H1 (cell line): ENCODE measurements at places on chromosomes 7 and 10.
A peak's percentile ranks its signal among the peaks of the same experiment; 100 is the strongest.

DNA sequence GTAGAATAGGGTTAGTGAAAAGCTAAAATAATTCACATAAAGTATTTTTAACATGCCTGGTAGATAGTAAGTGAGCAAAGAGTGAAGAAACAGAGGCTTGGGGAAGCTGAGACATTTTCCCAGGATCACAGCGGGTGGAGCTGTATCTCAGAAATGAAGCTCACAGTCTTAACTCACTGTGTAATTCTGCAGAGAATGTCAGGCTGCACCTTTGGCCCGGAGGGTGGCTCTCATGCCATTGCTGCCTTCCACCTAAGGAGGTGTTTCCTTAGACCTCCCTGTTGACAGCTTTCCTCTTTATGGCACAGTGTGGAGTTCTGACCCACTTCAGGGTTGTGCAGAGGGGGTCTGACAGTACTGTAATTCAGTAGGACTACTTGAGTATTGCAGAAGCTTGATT, 2.9 kb upstream of the GTPBP4 start:
- DNase-seq, result no peak

DNA sequence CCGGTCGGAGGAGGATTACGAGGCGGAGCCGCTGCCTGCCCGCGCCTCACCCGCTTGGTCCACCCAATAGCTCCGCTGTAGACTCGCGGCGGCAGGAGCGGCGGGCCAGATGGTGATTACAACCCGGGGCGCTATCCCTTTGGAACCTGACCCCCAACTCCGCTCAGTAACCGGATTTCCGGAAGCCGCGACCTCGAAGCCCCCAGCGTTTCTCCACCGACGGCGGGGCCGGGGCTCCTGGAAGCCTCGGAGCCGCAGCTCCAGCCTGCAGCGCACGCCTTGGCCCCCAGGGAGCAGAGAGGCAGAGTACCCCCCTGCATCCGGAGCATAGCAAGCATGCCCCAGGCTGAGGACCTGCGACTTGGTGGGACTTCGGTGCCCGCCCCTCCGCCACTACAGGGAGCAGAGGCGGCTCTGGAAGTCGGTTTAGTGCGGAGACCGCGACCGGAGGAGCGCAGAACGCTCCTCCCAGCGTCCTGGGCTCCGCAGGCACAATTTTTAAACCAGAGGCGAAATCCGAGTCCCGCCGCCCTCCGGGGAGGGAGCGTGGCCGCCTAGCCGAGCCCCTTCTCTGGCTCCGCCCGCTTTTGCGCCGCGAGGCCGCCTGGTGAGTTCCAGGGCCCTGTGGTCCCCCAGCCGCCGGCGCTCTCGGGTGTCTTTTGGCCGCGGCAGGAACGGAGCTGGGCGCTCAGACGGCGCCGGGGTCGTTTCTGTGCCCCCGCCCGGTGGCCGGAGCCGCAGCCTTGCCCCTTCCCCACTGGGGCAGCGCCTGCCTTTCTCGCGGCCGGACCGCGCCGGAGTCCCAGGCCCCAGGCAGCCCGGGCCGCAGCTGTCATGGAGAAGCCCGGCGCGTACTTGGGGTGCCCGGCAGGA, 28.2 kb upstream of the BMS1 start:
- no peak for DNase-seq

- DNase-seq, result no peak
Observed at GRCh38 chr10:275680-276079, 140.4 kb downstream of the ZMYND11 start.

DNA sequence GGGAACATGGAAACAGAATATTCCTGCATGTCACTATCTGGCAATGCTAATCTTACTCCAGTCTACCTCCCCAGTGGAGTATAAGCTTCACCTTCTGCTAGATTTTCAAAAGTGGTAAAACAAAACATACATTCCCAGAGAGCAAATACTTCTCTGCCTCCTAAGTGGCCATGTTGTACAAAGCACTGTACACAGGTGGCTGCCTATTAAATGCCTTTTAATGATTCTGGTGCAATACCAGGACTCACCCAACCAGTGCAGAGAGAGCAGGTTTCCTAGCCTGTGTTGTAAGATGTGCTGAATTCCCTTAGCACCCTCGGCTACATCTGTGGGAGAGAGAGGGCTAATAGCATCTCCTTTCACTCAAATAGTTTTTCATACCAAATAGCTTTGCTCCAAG, 684.3 kb upstream of the NRP1 start:
- no peak for DNase-seq

- no peak for DNase-seq
Observed at GRCh38 chr7:836429-836828, 4.2 kb downstream of the SUN1 start.

GRCh38 chr10:37442882-37443281, 317.5 kb downstream of the ANKRD30A start:
- no peak for DNase-seq

- DNase-seq, result no peak
Observed at GRCh38 chr7:92695308-92696261, 105.4 kb upstream of the FAM133B start.

GRCh38 chr10:28495084-28495483, 37.8 kb upstream of the WAC start:
- no peak for DNase-seq

DNA sequence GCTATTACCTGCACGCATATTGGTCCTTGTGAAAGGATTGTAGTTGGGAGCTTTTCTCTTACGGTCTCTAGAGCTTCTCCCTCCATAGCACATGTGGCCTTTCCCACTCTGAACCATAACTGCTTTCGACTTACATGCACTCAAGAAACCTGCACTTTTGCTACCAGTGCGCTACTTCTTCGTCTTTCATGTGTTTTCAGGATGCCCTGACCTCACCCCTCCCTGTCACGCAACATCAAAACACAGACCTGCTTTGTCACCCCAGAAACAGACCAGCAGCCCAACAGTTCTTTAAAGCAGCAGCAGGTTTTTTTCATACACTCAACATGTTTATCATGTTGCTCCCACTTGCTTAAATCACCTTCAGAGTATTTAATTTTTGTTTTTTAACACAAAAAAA, 243.5 kb upstream of the TCF7L2 start:
- no peak for DNase-seq

GRCh38 chr7:100088095-100088620, 611 bp upstream of the COPS6 start:
- DNase-seq, result no peak

- no peak for DNase-seq
Observed at GRCh38 chr7:5183155-5183554, 6.9 kb upstream of the WIPI2 start.

DNA sequence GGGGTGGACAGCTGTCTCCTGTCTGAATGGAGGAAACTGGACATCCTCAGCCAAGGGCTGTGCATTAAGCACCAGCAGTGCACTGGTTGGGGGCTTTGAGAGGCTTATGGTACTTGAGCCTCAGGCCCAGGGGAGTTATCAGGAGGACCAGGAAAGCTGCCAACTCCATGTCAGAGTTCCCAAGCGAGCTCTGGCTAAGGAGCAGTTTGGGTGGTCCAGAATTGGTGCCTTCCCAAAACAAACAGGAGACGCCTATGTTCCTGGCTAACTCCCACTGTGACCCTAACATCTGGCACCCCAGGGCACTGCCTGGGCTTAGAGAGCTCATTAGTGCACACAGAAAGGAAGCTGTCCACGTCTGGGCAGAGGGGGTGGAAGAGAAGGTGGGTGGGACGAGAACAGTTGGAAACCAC, 408.6 kb upstream of the NPVF start:
- DNase-seq, result no peak

DNA sequence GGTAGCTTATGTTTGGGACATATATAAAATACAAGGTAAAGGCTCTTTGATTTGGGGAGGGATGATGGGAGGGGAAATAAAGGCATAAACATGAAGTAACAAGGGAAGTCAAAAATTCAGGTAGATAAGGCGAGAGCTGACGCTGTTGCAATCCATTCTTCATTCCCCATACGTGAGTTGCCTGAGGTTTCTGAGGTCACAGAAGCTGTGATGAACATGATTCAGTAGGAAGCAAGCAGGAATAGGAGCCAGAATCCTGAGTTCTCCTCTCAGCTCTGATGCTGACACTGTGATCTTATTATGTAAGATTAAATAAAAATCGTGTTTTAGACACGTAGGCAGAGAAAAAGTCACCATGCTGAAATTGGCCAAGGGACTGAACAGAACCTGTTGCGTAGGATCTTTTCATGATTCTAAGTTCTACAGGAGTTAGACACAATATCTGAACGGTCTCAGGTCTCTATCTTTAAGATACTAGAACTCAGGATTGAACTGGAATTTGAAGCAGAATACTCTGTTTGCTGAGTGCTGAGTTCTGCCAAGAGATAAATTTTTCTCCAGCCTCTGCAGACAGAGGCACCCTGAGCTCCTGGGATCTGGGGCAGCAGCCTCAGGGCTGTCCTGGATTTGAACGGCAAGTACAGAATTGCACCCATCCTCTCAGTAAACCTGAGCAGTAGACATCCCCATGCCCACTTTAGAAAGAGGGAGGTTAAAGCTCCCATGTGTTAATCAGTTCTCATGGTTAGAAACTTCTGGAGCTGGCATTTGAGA, 21.0 kb downstream of the KLF6 start:
- DNase-seq, result no peak

- no peak for DNase-seq
Observed at GRCh38 chr7:28318101-28318762, 94.1 kb upstream of the CREB5 start.

DNA sequence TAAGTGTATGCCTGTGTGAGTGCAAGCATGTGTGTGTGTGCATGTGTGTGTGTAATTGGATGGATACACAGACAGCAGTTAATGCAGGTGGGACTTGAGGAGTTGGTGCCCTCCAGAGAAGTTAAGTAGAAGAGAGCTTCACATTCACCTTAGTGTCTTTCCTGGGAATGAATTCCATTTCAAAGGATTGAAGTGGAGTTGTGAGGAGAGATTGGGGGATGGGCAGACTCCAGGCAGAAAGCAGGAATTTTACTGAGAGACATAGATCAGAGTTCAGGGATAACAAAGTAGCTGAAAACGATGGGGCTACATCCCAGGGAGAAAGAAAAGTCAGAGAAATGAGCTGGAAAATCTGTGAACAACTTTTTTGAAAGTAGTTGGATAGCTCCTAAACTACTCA, 464.4 kb downstream of the TCERG1L start:
- DNase-seq, result peak; percentile 37

GRCh38 chr10:49164559-49165188, 23.5 kb downstream of the TMEM273 start:
- no peak for DNase-seq

GRCh38 chr7:87113077-87113476, 39.2 kb upstream of the DMTF1 start:
- DNase-seq, result no peak

- DNase-seq, result no peak
Observed at GRCh38 chr10:123743441-123744223, 77.5 kb downstream of the GPR26 start.

DNA sequence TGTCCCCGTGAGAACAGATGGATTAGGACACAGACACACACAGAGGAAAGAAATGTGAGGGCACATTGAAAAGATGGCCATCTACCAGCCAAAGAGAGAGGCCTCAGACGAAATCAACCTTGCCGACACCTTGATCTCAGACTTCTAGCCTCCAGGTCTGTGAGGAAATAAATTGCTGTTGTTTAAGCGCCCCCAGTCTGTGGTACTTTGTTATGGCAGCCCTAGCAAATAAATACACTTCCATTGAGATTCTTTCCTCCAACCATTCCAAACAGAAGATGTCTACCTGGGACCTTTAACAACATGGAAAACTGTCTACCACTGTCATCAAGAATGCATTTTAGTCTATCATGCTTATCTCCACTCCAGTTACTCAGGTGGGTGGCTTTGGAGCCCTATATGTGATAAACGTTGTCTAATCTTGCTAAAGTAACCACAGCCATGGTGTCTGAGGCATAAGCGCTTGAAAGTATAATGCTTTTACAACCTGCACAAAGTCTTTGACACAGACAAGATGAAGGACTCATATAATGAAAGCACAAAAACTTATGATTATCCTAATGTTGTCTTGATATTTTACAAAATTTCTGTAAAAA, 244.3 kb downstream of the MTERF1 start:
- DNase-seq, result no peak

GRCh38 chr7:646487-646886, 80.0 kb upstream of the DNAAF5 start:
- no peak for DNase-seq

GRCh38 chr10:121597504-121598262, 561 bp downstream of the FGFR2 start:
- peak; percentile 72 for DNase-seq

GRCh38 chr10:127612-128432, 7.4 kb upstream of the ZMYND11 start:
- no peak for DNase-seq

GRCh38 chr7:36719083-36719632, 5.1 kb downstream of the AOAH start:
- DNase-seq, result no peak

- no peak for DNase-seq
Observed at GRCh38 chr10:1449021-1449420, 288.3 kb downstream of the ADARB2 start.

DNA sequence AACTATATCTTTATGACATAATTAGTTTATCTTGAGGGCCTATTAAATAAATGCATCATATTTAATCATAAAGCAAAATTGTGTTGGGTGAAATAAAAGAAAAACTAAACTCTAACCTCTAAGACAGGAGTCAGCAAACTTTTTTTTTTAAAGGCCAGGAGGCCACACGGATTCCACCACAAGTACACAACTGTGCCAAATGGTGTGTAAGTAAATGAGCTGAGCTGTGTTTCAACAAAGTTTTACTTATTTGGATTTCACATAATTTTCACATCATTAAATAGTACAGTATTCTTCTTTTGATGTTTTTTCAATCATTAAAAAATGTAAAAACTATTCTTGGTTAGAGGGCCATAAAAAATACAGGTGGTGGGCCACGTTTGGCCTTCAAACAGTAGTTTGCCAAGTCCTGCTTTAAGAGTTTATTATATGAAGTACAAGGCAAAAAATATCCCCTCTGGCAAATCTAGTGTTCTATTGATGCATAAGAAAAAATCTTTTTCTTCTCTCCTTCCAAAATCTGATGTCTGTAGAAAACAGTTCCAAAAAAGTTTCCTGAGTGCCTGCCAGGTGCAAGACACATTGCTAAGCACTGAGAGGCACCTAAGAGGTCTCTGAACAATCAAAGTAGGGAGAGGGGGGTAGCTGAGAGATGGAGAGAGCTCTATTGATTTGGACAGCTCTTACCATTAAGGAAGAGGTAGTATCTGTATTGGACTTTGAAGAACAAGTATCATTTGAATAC, 26.5 kb upstream of the SPOCK2 start:
- no peak for DNase-seq

- no peak for DNase-seq
Observed at GRCh38 chr10:43122826-43123225, 15.4 kb upstream of the CSGALNACT2 start.

DNA sequence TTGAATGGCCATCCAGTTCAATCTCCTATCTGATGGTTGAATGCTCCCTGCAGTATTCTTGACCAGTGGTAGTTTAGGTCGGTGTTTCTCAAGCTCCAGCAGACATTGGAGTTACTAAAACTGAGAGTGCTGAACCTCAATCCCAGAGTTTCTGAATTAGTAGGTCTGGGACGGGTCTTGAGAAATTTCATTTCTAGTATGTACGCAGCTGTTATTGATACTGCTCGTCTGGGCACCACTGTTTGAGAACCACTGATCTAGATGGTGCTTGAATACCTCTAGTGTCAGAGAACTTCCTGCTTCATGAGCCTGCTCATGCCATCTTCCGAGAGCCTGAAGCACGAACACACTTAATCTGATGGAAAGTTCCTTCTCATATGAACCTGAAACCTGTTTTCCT, 99.4 kb upstream of the CREB5 start:
- DNase-seq, result no peak
